SIG-M5 (cell line): ENCODE measurements at places on chromosomes 1 and 21.

DNA sequence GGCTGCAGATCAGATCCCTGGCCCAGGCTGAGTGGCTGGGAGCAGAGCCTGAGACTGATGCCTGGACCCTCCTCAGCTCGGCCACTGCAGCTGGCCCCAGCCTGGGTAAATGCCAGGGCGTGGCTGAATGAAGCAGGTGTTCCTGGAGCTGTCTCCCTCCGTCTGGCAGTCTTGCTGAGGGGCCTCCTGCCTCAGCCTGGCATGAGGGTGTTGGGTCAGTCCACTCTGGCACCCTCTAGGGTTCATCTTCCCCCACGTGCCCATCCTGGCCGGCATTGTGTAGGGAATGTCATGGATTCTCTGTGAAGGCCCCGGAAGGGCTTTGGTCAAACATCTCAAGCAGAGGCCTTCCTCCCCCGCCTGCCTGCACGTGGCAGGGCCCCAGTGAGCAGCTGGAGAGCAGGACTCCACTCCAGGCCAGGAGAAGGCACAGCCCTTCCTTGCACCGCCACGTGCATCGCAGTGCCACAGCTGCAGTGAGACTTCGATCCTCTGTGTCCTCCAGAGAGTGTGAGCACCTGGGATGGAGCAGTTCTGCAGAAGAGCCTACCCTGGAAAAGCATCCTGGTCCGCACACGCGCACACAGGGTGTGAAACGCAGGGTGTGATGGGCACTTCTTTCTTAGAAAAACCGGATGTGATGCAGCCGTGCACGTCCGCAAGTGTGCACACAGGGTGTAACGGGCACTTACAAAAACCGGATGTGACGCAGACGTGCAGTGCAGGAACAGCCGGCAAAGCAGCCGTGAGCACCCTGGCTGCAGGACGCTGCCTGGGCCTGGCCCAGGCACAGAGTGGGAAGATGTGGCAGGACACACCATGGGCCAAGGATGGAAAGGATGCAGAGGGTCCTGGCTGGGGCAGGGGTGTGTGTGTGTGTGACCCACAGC, 4.6 kb upstream of the KRTAP10-4 start:
- DNase-seq: no peak

GRCh38 chr21:39087238-39088030, 95.8 kb downstream of the PSMG1 start:
- DNase-seq: no peak

DNA sequence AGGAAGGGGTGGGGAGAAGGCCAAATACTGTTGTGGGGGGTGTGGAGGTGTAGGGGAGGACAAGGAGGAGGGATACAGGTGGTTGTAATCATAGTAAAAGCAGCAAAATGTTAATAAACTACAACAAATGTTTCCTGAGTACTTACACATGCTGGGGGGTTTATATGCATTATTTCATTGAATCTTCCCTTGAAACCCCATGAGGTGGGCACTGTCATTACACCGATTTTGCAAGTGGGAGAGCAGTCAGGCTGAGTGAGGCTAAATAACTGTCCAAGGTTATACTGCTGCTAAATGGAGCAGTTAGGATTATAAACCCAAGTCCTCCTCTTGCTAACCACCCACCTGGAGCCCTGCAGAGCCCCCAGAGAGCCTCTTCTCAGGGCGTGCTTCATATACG, 14.4 kb upstream of the GRHL3 start:
- no peak for DNase-seq

GRCh38 chr1:10741696-10742095, 54.8 kb downstream of the CASZ1 start:
- DNase-seq: no peak

GRCh38 chr21:33293811-33294216, 27.6 kb downstream of the IL10RB start:
- no peak for DNase-seq

GRCh38 chr1:72827278-72827677, 544.9 kb upstream of the NEGR1 start:
- no peak for DNase-seq

- DNase-seq: no peak
Observed at GRCh38 chr1:113247355-113247754, 143.0 kb upstream of the MAGI3 start.

DNA sequence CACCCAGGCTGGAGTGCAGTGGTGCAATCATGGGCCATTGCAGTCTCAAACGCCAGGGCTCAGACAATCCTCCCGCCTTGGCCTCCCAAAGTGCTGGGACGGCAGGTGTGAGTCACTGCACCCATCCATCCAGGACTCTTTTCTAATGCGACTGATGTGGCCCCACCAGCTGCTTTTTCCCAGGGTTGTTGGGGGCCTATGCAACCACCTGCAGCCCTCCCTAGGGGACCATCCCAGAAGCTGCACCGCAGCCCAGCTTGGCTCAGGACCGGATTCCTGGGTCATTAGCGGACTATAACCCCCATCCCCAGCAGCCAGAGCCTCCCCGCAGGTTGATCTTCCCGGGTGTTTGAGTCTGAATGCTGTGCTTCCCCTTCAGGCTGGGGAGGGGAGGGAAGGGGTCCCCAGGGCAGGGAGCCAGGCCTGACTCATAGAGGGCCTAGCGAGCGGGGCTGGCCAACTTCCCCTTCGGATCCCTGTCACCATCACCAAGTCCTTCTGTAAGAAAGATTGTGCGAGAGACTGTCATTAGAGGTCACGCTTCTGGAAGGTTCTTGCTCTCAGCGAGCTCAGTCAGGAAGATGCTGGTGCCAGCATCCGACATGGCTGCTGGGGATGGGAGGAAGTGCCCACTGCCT, 108.7 kb upstream of the ACTRT2 start:
- no peak for DNase-seq

DNA sequence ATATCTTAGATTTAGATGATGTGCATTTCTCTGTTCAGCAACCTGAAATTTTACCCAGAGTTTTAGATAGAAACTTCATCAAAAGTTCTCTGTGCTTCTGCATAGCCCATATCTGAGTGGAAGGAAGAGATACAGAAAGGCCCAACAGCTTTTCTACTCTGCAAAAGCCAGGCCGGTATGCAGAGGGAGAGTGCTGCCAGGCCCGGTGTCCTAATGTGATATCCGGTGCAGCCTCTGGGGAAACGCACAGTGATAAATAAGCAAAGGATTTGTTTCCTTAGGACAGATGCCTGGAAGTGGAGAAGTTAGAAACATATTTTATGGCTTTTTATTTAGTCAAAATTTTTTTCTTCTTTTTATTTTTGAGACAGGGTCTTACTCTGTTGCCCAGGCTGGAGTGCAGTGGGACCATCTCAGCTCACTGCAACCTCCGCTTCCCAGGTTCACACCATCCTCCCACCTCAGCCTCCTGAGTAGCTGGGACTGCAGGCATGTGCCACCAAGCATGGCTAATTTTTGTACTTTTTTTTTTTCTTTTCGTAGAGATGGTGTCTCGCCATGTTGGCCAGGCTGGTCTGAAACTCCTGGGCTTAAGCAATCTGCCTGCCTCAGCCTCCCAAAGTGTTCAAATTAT, 145.8 kb downstream of the PATJ start:
- DNase-seq: no peak
